ENCODE measurements at places on chromosomes 2 and 18.

GRCh38 chr2:142557391-142557790 is 320.1 kb upstream of the KYNU start:
- no peak for DNase-seq

GRCh38 chr18:47150029-47150823 is at the start of gene HDHD2:
HDHD2 (minus strand) TSS chr18:47150500; CDS start chr18:47136439, 14,061 bp downstream.
- DNase-seq, result peak; percentile 46

DNA sequence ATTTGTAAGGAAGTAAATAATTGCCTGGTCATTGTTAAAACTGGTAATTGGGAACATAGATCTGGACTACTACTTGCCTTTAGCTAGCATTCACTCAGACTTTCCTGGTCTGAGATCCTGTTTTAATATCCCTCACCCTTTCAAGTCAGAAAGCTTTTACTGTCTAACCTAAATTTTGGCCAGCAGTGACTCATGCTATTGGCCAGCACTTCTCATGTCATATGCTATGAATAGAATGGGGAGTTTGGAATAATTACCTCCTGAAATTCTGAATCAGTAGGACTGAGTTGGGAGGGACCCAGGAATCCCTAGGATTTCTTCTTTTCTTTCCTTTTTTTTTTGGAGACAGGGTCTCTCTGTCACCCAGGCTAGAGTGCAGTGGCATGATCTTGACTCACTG is 19.3 kb downstream of the STK36 start:
- DNase-seq, result no peak

DNA sequence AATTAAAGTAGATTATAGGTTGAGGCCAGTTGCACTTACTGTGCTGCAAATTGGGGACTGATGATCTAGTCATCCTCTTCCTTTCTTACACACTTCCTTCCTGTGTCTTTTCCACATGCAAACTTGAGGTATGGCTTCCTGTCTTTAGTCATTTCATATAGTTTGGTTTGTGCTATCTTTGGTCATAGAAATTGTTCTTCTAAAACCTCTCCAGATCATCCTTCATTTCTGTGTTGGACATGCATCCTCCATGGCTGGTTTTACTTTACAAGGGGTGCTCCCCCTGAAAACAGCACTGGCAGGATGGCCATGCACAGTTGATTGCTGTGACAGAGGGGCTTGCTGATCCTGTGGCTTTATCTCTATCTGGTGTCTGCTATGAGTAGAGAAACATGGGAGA is 36.5 kb downstream of the MGAT5 start:
- DNase-seq, result no peak

DNA sequence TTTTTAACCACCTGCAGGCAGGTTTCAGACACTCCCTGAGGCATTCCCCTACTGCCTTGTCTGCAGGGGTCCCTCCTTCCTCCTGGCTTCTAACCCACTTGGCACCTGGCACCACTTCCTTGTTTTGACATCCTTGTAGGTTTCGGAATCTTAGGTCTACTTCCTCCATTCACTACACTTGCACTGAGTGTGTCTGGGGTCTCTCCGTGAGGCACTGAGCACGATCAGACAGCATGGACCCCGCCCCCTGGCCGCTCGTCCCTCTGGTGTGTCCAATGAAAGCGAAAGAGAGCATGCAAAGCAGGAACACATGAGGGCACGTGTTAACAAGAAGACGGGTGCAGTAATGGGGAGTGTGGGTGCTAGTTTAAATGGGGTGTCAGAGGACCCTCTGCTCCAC is 63.8 kb downstream of the HAUS1 start:
- DNase-seq, result no peak

DNA sequence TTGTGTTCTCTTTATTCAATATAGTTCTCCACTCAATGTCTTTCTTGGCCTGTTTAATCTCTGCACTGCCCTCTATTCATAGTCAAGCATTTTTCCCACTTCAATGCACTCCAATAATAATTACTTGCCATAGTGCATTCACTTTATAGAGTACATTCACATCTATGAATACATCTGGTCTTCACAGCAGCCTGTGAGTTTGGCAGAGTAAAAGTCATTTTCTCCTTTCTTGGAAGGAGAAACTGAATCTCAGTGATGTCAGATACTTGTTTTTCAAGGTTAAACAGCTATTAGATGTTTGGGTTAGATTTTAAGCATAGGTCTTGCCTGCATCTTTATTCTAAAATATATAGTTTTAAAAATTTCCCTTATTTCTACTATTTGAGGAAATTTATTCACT is 373.2 kb downstream of the TRIB2 start:
- DNase-seq, result no peak

- no peak for DNase-seq
Observed at GRCh38 chr2:189300916-189301315, 121.4 kb upstream of the COL5A2 start.

DNA sequence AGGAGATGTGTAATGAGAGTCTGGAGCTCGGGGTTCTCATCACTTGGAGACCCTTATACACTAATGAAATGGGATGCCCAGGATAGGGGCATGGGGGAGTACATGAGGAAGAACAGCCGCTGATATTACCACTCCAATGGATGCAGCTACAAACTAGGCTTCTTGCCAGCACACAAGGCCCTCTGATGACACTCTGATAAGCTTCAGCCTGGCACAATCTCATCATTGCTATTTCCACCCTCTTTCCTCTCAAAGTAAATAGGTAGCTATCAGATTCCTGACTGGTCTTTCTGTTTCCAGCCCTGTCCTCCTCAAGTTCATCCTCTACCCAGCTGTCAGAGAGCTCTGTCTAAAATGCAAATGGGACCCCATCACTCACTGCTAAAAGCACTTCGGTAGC is 103.0 kb downstream of the GPR39 start:
- DNase-seq, result no peak

DNA sequence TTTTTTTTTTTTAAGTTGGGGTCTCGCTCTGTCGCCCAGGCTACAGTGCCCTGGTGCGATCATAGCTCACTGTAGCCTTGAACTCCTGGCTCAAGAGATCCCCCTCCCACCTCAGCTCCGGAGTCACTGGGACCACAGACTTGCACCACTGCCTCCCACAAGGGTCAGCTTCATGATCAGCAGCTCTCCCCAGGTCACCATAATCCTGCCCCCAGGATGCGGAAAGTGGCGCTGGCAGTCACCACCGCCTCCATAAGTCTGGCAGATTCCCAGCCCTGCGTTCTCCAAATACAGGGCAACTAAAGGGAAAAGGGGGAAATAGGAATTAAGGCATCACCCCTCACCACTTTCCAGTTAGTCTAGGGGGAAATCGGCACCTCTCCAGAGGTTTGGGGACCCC is 5.2 kb upstream of the ARID5A start:
- no peak for DNase-seq

DNA sequence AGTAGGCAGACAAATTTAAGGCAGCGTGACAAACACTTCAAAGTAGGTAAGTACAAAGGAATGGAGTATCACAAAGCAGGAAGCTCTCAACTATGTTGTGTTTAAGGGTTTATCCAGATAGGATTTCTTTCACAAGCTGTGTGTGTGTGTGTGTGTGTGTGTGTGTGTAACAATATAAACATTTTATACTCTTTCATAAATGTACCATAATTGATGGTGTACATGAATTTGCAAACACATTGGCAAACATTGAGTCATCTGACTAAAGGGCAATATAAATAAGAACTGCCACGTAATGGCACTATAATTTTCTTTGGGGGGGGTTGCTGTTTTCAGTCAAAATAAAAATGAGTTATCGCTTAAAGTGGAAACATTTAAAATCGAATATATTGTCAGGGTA is 1004.4 kb upstream of the DDX18 start:
- DNase-seq, result no peak

DNA sequence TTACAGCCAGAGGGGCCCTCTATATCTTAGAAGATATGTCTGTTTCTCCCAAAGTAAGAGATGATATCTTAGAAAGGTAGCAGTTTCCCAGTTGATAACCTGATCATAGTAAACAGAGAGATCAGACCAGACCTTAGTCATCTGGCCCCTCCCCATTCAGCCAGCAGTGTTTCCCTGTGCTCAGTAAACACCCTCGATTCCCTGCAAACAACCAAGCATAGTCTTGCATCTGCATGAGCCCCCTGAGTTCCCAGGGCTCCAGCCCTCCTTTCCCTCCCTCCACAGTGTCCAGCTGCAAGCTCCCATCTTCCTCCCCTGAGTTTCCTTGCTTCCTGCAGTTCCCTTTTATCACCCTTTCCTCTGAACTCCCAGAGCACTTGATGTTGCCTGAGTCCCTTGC is 20.3 kb downstream of the NRP2 start:
- no peak for DNase-seq

DNA sequence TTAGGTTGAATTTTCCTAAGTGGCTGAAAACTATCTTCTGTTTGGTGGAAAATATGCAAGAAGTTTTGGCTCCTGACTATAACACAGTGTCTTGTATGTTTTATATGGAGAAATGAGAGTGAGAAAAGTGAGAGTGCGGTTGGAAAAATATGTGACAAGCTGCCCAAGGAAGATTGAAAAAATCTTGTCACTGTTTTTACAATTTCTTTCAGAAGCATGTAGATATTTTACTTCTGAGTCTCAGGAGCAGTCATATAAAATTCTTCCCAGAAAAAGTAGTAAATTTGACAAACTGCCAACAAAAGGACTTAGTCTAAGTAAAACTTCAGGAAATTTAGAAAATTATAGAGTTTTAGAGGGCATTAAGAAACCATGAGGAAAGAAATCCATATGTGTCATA is 19.4 kb upstream of the RMND5A start:
- DNase-seq, result no peak

- DNase-seq, result no peak
Observed at GRCh38 chr2:184938221-184938985, 340.1 kb downstream of the ZNF804A start.

DNA sequence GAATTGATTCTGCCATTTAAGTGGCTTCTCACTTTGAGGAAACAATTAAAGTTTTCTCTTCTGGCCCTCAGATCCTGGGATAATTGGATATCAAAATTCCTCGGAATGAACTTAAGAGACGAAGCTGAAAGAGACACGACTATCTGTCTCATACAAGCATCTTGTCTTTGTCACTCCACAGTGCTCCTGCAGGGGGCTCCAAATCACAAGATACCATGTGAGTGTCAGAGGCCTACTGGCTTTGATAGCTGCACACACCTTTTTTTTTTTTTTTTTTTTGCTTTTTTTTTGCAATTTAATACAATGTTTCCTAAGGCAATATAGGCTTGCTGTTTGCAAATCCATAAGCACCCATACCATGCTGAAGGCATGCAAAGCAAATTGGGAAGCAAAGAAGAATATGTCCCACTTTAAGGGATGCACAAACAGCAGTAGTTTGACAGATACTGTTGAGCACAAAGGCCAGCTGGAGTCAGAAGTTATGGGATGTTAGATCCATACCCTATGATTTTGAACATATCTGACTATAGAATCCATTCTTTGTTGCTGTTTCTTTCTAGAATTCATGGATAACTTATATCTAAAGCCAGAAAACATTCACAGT is 109.0 kb upstream of the CBLN2 start:
- peak; percentile 1 for DNase-seq

Data from activated naive CD4-positive, alpha-beta T cell (primary cell).